Inflammatory macrophage treated with lipopolysaccharide for 1 hour (primary cell): ENCODE measurements at places on chromosomes 6 and 20.

GRCh38 chr6:52933778-52934177 lies 24.3 kb upstream of the GSTA3 start:
- DNase-seq = no peak

DNA sequence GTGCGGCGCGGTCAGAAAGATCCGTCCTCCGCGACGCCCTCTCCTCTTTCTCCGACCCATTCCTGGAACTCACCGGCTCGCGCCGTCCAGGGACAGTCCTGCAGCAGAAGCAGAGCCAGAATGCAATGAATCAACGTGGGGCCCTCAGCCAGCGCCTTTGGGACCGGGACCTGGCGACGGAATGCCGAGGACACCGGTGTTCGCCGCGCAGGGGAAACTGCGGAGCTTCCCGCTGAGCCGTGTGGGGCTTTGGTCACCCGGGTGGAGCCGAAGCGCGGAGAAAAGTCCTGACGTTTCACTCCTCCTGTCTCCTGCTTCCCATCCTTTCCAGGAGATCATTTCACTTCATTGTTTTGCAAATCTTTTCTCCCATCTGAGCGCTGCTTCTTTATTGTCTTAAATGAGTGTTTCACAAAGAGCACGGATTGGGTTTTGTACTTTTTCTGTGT lies 26.5 kb downstream of the ULBP1 start:
- DNase-seq = no peak

- DNase-seq = no peak
Measured at GRCh38 chr20:31675828-31676608, 38.3 kb downstream of the COX4I2 start.

GRCh38 chr6:32298632-32299336 lies 72.9 kb downstream of the TSBP1 start:
- no peak for DNase-seq

DNA sequence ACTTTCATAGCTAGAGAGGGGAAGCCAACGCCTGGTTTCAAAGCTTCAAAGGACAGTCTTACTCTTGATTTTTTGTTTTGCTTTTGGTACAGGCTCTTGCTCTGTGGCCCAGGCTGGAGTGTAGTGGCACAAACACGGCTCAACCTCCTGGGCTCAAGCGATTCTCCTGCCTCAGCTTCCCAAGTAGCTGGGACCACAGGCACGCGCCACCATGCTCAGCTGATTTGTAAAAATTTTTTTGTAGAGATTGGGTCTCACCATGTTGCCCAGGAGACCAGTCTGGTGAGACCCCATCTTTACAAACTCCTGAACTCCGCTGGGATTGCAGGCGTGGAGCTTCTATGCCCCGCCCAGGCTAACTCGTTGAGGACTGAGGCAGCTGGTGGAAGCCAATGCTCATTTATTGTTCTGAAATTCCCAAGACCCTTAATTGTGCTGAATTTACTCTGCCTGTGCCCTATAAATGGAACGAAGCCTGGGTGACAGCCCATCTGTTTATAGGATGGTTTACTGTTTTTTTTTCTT lies 18.0 kb downstream of the SRSF3 start:
- no peak for DNase-seq

- no peak for DNase-seq
Measured at GRCh38 chr6:1611322-1611571, 1.5 kb downstream of the FOXC1 start.

DNA sequence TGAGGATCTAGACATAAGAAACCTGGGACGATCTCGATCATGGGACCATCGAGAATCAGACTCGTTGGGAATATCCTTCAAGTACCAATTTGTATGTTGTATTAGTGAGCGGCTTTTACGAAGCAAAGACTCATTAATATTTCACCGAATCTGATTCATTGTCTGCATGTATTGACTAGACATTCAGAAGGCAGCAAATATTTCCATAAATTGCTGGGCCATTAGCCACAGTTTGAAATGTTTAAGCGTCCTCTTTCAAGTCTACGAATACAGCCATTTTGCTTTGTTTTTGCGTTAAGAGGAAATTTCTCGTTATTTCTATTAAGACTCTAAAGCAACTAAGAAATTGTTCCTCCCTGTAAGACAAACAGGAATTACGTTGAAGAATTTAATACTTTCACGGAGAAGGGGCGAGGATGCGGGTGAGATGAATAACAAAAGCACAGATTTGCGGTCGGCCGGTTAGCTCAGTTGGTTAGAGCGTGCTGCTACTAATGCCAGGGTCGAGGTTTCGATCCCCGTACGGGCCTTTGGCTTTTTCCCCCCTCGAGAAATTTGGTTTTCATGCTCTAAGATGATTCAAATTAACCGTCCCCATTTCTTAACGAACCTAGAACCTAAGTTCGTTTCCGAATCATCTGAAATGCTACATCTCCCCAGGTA lies 18.5 kb downstream of the POM121L2 start:
- DNase-seq = no peak

DNA sequence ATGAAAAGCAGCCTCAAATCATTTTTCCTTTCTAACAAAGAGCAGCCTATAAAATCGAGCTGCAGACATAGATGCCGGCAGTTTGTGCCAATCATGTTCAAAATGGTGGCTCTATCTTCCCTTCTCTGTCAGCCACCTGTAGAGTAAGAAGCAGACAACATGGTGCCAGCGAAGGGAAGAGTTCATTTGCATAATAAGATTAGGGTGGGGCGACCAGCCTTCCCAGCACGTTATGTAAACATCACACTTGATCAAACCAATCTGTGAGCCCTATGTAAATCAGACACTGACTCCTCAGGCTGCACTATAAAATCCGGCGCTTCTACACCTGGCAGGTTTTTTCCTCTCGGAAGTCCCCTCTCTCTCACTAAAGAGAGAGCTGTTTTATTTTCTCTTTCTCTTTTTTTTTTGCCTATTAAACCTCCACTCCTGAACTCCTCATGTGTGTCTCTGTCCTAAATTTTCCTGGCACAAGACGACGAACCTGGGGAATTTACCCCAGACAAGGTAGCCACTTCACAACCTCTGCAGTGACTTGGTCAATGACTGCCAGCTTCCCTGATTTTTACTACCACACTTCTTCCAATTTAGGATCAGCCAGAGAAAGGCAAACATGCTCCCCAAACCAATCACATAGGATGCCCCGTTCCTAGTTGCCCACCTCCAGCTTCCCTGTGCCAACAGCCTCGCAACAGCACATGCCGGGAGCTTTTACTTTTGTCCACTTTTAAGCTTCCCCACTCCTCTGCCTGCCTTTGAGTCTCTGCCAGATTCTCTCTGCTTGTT lies 12.9 kb downstream of the TPMT start:
- no peak for DNase-seq

GRCh38 chr6:96947055-96947454 lies 22.5 kb downstream of the KLHL32 start:
- DNase-seq = no peak

- no peak for DNase-seq
Measured at GRCh38 chr20:14879020-14879697, 541.7 kb upstream of the FLRT3 start.
